ENCODE measurements at places on chromosomes 3 and 15.
A peak's percentile ranks its signal among the peaks of the same experiment; 100 is the strongest.

DNA sequence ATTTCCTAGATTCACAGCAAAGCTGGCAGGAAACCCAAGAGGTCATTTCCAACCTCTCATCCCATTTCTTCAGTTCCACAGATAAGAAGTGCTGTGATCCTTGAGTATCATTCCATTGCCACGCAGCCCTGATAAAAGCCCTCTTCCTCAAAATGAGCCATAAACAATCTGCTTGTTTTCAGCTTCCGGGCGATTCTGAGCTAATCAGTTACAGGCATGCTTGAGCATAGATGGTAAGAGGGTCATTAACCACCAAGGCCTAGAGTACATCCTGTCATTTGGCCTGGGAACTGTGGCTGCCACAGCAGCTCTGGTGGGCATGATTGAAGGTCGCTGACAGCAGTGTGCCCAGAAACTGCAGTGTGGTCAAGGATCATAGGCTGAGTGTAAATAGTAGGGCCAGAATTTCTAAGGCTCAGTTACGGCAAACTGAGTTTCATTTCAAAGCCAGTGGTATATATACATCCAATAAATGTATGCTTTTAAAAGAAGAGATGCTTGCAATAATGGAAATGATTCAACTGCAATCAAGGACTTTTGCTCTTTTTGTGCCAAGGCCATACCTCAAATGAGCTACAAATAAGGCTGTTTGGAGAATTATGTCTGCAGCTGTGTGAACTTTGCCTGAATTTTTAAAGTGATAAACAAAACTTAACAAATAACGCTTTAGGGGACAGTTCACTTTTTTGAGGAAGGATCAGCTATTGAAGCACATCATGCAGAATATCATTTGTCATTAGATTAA is 47.3 kb downstream of the P3H2 start:
- peak; percentile 54 for DNase-seq

GRCh38 chr15:98686983-98687382 is 38.6 kb downstream of the IGF1R start:
- DNase-seq, result no peak

GRCh38 chr15:67116742-67117141 is 51.3 kb downstream of the SMAD3 start:
- DNase-seq, result no peak

DNA sequence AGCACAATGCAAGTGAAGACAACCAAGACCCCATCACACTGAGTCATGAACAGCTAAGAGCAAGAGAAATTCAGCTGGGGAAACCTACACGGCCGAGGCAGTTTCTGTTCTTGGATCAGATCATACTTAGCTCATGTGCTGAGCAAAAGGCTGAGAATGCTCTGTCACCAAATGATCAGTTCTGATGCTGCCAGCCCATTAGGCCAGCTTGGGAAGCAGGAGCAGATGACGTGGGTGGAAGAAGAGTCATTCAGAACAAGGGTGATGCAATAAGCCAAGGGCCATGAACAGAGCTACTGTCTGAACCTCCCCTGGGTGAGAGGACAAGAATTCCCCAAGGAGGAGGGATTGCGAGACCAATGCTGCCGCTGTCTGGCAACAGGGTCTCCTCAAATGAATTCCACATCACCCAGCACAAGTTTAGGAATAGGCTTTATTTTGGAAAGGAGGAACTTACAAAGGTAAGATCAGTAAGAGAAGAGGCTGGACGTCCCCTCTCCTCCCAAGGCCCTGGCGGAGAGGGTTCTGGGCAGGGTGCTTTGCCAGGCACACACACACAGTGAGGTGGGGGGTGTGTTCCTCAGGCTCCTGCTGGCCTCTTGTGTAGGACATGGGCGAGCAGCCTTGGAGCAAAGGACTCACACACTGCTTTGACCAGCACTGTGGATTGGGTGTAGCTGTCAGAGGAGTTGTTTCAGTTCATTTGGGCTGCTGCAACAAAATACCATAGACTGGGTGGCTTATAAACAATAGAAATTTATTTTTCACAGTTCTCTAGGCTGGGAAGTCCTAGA is 65.6 kb upstream of the CTXND1 start:
- no peak for DNase-seq

GRCh38 chr3:159904911-159905310 is 83.7 kb upstream of the IL12A start:
- DNase-seq, result no peak

DNA sequence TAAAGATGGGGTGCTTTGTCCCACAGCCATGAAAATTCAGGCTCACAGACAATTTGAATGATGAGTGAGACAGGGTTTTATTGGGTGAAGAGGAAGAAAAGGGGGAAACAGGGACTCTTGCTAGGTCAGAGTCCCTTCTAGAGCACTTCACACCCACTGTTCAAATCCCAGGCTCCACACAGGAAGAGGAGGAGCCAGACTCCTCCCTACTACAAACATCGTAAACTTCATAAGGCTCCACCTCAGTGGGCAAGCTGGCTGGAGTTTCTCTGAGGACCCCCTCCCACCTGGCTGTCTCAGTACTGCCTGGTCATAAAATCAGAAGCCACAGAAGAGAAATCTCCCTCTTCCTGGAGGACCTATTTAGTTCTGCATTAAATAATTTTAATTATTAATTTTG is 80.3 kb upstream of the KCNMB2 start:
- DNase-seq, result peak; percentile 20

GRCh38 chr3:138888560-138888959 is 53.8 kb upstream of the PIK3CB start:
- DNase-seq, result no peak
